GM03348 (cell line): ENCODE measurements at places on chromosomes 2 and 18.
A peak's percentile ranks its signal among the peaks of the same experiment; 100 is the strongest.

DNA sequence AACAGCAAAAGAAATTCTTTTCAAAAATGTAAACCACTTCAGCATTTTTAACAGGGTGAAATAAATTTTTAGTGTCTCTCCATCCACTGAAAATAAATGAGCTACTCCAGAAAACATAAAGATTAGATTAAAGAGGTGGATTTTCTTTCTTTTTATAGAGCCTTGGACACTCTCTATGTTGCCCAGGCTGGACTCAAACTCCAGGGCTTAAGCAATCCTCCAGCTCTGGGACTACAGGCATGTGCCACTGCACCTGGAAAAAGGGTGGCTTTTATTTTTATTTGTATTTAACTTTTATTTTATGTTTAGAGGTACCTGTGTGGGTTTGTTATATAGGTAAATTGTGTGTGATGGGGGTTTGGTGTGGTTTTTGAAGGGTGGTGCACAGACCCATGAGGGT lies 19.9 kb downstream of the ITGB6 start:
- DNase-seq = no peak

GRCh38 chr2:8309131-8309530 lies 372.7 kb upstream of the ID2 start:
- DNase-seq = no peak

DNA sequence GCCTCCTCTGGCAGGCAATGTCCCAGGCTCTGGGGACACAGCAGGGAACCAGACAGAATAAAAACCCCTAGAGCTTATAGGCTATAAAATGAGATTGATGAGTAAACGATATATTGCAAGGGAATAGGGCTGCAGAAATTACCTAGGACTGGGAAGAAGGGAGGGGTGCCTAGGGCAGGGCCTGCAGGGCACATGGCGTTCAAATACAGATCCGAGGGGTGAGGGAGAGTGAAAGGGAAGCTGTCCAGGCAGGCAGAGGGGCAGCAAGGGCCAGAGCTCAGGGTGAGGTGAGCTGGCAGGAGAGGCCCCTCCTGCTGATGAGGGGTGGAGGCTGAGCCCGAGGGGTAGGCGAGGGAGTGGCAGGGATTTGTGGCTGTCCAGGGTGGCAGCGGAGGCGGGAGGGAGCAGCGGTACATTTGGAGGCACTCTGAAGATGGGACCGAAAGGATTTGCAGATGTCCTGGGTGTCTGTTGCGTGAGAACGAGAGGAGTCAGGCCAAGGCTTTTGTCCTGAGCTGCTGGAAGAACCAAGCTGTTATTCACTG lies 33.7 kb downstream of the KCNIP3 start:
- DNase-seq = no peak

GRCh38 chr18:38318416-38318815 lies 752.8 kb upstream of the CELF4 start:
- no peak for DNase-seq

GRCh38 chr2:64654063-64654811 lies 524 bp upstream of the SERTAD2 start:
- DNase-seq = peak; percentile 89

DNA sequence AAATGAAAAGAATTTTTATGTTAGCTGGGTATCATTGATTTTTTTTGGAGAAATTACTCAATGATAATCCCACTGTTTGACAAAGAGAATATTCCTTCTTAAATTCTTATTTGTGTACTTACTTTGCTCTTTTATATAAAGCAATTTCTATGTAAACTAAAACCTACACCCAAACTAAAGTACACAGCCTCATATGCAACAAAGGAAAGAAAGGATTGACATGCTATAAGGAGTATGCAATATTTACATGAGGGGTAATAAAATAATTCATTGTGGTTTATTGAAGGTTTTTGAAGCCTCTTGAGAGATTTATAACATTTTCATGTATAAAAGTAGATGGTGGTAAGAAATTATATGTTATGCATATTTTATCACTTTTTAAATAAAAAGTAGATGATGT lies 368.5 kb downstream of the CDH7 start:
- DNase-seq = no peak

GRCh38 chr18:37315935-37316334 lies 249.7 kb downstream of the CELF4 start:
- DNase-seq = no peak

DNA sequence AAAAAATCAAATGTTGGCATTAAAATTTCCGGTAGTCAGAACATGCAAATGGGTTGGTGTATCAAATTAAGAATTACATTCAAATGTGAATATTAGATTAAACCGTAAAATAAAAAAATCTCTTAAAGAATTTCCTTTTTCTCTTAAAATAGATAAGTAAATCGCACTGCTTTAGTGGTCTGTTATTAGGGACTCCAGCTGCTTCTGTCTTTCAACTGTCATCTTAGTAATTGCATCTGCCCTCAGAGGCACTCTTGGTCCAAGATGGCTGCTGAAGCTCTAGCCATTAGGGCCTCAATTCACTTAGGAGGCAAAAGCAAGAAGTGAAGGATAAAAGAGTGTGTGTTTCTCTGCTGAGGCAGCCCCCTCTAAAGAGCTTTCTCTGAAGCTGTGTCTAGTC lies 132.4 kb downstream of the MGAT5 start:
- no peak for DNase-seq

- DNase-seq = no peak
These were observed 258.8 kb downstream of the GBX2 start for GRCh38 chr2:235909358-235909757.
